ENCODE measurements at places on chromosomes 6 and 20. TPM values are rescaled to one million over a fixed set of nuclear protein-coding genes. Genes with fewer than 3 reads are reported as not detected.
A peak's percentile ranks its signal among the peaks of the same experiment; 100 is the strongest.

Gene TMC2
- 0.22 TPM for total RNA-seq

Gene KCNK16
- total RNA-seq: not detected

Gene IL20RA
- total RNA-seq: 6.3 TPM

GRCh38 chr6:125477156-125477555, 175.4 kb upstream of the HDDC2 start:
- no peak overlapping the region for H3K27ac ChIP-seq
- H3K27me3 ChIP-seq: no peaks in the 10 kb centered on the region
- peaks cover 6% of the 10 kb centered on the region for H3K4me1 ChIP-seq
- no peak for DNase-seq

DNA sequence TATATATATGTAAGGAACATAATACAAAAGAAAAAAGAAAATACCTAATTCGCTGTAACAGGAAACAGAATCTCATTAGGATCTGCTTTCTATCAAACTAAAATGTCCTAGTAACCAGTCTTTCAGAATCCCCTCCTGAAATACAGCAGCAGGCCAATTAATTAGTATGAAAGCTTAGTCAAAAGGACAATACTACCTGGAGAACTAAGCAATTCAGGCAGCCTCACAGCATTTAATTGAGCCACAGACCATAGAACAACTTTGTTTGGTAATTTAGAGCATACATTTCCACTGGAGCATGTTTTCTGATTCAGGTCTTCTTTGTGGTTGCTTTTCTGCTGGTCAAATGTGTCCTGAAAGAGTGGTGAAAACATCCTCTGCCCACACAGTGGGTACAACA, 516.0 kb downstream of the LMBRD1 start:
- no peaks in the 10 kb centered on the region for H3K36me3 ChIP-seq
- DNase-seq: no peak
- H3K27me3 ChIP-seq: no peaks in the 10 kb centered on the region
- no peaks in the 10 kb centered on the region for H3K4me1 ChIP-seq
- H3K4me3 ChIP-seq: no peak overlapping the region

GRCh38 chr6:20340068-20340848, 61.4 kb upstream of the E2F3 start:
- no peaks in the 10 kb centered on the region for H3K4me1 ChIP-seq
- no peak overlapping the region for H3K4me3 ChIP-seq
- H3K27me3 ChIP-seq: no peaks in the 10 kb centered on the region
- DNase-seq: no peak

- no peak overlapping the region for H3K4me3 ChIP-seq
- H3K36me3 ChIP-seq: no peaks in the 10 kb centered on the region
- H3K27ac ChIP-seq: peak overlapping the region; percentile 77
- DNase-seq: peak; percentile 60
- H3K4me1 ChIP-seq: peaks cover 48% of the 10 kb centered on the region
These were observed 5.1 kb upstream of the TCEA2 start for GRCh38 chr20:64057628-64058498.

DNA sequence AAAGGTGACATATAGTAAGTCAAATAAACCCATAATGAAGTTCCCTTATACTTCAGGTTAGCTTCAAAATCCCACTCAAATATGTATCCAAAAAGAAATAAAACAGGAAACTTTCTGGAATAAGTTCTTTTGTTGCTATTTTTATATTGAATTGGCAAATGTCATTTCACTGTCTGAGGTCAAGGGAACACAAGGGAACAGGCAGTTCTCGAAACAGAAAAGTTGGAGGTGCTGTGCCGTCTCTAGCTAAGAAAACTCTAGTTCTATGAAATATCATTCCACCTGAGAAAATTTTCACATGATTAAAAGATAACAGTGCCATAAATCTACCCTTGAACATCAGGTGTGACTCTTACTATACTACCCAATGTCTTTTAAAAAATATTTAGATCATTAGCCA, 358.5 kb downstream of the PRKN start:
- no peaks in the 10 kb centered on the region for H3K36me3 ChIP-seq
- no peaks in the 10 kb centered on the region for H3K4me1 ChIP-seq
- DNase-seq: no peak
- H3K27me3 ChIP-seq: no peaks in the 10 kb centered on the region

GRCh38 chr20:11182720-11183119, 508.9 kb upstream of the JAG1 start:
- no peaks in the 10 kb centered on the region for H3K36me3 ChIP-seq
- no peak overlapping the region for H3K4me3 ChIP-seq
- H3K27me3 ChIP-seq: no peaks in the 10 kb centered on the region
- no peaks in the 10 kb centered on the region for H3K4me1 ChIP-seq
- H3K27ac ChIP-seq: no peak overlapping the region

DNA sequence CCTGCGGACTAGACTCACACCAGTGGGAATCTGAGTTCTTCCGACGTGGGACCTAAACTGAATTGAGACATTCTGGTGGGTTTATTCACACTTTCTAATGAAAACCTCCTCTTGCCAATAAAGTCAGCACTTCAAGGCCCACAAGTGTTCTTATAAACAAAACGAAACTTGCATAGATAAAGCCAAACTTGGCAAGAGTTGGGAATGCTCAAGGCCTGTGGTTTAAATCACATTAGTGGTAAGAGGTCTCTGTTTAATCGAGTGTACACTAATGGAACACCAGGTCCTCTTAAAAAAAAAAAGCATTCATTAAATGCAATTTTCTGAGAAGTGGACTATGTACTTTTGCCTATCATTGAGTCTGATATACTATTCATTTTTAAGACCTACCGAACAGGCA, 143.3 kb downstream of the SMOC2 start:
- no peaks in the 10 kb centered on the region for H3K36me3 ChIP-seq
- H3K27ac ChIP-seq: no peak overlapping the region
- no peaks in the 10 kb centered on the region for H3K27me3 ChIP-seq
- H3K4me1 ChIP-seq: no peaks in the 10 kb centered on the region
- H3K4me3 ChIP-seq: no peak overlapping the region

GRCh38 chr20:38144598-38144973, 20.5 kb downstream of the TGM2 start:
- H3K27ac ChIP-seq: peak overlapping the region; percentile 71
- no peaks in the 10 kb centered on the region for H3K27me3 ChIP-seq
- DNase-seq: no peak
- no peaks in the 10 kb centered on the region for H3K36me3 ChIP-seq
- no peaks in the 10 kb centered on the region for H3K4me1 ChIP-seq

GRCh38 chr6:159095616-159096015, 50.8 kb upstream of the TAGAP start:
- no peaks in the 10 kb centered on the region for H3K4me1 ChIP-seq
- H3K36me3 ChIP-seq: no peaks in the 10 kb centered on the region

GRCh38 chr20:44083220-44083933, 103.6 kb downstream of the JPH2 start:
- H3K36me3 ChIP-seq: no peaks in the 10 kb centered on the region
- H3K4me1 ChIP-seq: no peaks in the 10 kb centered on the region
- H3K4me3 ChIP-seq: no peak overlapping the region
- no peak overlapping the region for H3K27ac ChIP-seq

DNA sequence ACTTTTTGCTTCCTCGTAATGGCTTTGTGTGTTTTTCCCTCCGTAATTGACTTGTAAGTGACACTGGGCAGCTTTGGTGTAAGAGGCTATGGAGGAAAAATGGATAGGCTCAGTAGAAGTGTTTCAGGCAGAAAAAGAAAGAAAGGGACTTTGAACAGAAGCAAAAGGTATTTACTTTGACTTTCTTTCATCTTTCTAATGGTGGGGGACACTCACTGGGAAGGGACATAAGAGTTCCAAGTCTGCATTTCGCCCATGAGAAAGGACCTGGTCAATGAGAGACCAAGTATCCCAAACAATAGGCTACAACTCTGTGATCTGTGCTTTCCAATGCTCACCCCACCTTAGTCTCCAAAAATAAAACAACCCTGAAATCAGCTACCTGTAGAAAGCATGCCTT, 41.6 kb downstream of the NOX3 start:
- no peak overlapping the region for H3K27ac ChIP-seq
- H3K4me1 ChIP-seq: peaks cover 7% of the 10 kb centered on the region
- DNase-seq: no peak

GRCh38 chr20:15759594-15759993, 813.7 kb downstream of the KIF16B start:
- peaks cover 11% of the 10 kb centered on the region for H3K4me1 ChIP-seq
- no peak overlapping the region for H3K4me3 ChIP-seq
- no peaks in the 10 kb centered on the region for H3K36me3 ChIP-seq
- H3K27ac ChIP-seq: peak overlapping the region; percentile 56

GRCh38 chr6:152605342-152605741, 31.8 kb downstream of the SYNE1 start:
- no peaks in the 10 kb centered on the region for H3K36me3 ChIP-seq
- no peak for DNase-seq
- H3K27ac ChIP-seq: no peak overlapping the region
- no peak overlapping the region for H3K4me3 ChIP-seq
- H3K27me3 ChIP-seq: no peaks in the 10 kb centered on the region
- H3K4me1 ChIP-seq: no peaks in the 10 kb centered on the region

GRCh38 chr20:58155148-58155925, 73.1 kb downstream of the ANKRD60 start:
- no peak for DNase-seq
- H3K27ac ChIP-seq: no peak overlapping the region
- no peaks in the 10 kb centered on the region for H3K27me3 ChIP-seq
- H3K4me1 ChIP-seq: peaks cover 10% of the 10 kb centered on the region
- no peaks in the 10 kb centered on the region for H3K36me3 ChIP-seq

DNA sequence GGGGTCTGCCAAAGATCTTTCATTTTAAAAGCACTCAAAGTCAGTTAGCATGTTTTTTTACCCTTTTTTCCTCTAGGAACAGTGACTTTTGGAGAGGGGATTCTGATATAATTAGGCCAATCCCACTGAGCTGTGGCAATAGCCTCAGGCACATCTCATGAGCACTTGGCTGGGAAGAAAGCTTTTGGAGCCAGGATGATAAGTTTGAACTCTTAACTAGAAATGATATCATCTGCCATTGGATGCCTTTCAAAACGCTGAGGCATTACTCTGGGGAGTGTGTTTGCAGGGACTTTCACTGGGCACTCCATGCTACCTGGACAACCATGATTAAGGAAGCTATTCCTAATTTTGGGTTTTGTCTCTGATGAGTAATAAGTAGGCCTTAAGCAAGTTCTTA, 3.7 kb downstream of the SCGN start:
- H3K4me1 ChIP-seq: no peaks in the 10 kb centered on the region
- H3K27ac ChIP-seq: no peak overlapping the region
- no peaks in the 10 kb centered on the region for H3K36me3 ChIP-seq
- H3K27me3 ChIP-seq: peaks cover 30% of the 10 kb centered on the region

GRCh38 chr6:116373300-116373699, 2.6 kb downstream of the DSE start:
- no peak overlapping the region for H3K27ac ChIP-seq
- H3K4me1 ChIP-seq: peaks cover 50% of the 10 kb centered on the region
- H3K36me3 ChIP-seq: no peaks in the 10 kb centered on the region
- H3K4me3 ChIP-seq: no peak overlapping the region
- no peaks in the 10 kb centered on the region for H3K27me3 ChIP-seq
- no peak for DNase-seq

Measured in tibial nerve (tissue), 4 donors.